ENCODE measurements at places on chromosomes 3 and 15. TPM values are rescaled to one million over a fixed set of nuclear protein-coding genes. Genes with fewer than 3 reads are reported as not detected.

GRCh38 chr15:62125773-62126172 lies 39.3 kb downstream of the C2CD4B start:
- DNase-seq = no peak

HDC gene
- polyA plus RNA-seq = 0.49 TPM

IL17RC gene
- 42.3 TPM for polyA plus RNA-seq

- DNase-seq = no peak
These were observed 6.3 kb downstream of the KAT2B start for GRCh38 chr3:20046556-20046955.

C3orf22 gene
- polyA plus RNA-seq = 0.14 TPM

DNA sequence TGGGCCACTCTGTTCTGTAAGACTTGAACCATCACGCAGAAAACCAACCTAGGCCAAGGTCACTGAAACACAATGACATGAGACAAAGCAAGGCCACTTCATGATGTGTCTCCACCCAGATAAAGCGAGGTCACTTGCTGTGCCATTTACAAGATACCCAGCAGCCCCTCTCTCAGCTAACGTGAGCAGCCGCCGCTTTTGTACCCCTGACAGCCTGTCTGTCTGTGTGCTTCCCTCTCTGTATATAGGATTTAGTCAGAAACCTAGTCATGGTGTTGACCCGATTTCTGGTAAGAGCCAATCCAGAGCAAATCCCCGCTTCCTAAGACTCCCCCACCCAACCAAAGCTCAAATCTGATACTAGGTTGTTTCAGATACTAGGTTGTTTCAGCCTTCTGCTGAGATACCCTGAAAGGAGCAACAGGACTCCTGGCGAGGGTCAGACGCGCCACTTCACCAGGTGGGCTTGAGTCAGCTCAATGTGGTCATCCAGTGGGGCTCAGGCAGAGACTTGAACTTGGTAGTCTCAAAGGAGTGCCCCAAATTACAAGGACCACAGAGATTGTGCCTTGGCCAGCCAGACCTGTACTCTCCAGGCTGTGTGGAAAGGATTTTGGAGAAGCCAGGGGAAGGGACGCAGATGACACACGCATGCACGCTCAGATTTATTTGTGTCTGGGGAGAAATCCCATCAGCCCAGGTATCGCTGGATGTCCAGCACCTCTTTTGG lies 3.1 kb upstream of the ZXDC start:
- no peak for DNase-seq

DNA sequence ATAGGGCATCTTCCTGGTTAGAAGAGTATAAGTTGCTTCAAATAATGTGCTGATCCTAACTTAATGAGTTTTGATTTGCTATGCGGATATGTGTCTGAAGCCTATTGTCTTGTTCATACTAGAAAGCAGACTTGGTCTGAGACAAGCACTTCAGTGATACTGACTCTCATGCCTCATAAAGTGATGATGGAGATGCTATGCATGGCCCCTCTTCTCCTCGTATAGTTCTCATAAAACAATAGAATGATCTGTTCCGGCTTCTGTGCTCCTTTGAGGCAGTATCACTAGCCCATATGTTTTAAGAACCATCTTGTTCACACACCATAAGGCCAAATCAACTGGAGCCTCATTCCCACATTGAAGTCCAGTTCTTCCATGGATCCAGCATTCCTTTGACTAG lies 222.1 kb downstream of the LRTM1 start:
- no peak for DNase-seq

THSD4 gene
- 43.0 TPM for polyA plus RNA-seq

GRCh38 chr3:32412887-32413286 lies 21.2 kb downstream of the CMTM7 start:
- DNase-seq = no peak

Measured in left renal pelvis (tissue), 4 donors.